ENCODE measurements at places on chromosomes 2 and 18.

DNA sequence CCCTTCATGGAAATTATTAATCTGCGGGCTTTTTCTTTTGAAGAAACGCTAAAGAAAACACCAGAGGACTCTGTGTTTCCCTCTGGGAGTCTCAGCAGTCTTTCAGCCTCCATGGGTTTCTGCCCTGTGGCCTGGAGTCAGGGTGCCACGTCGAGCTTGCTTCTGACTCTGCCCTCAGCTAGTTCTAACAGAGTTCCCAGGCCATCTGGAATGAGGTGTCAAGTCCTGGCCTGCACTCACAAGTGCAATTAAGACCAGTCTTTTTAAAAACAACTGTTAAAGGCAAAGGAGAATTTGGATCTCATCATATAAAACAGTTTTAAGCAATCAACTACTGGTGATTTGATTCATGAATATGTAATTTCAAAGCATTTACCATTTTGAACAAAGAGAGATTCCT lies 157.3 kb downstream of the RHBDD1 start:
- no peak for DNase-seq

DNA sequence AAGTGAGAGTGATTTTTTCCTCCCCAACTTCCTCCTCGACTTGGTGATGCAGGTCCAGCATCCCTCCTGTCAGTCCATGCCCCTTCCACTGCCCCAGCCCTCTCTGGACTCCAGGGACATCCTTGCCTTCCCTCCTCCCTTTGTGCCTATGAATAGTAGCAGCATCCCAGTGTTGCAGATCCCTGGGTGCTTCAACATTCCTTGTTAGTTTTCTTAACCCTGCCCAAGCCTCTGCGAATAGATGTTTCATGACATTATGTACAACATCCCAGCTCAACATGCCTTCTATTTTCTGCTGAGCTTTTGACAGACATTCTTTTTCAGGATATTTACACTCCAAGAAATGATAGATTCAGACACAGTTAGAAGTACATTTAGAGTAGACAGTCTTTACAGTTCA lies 35.3 kb upstream of the CCDC150 start:
- no peak for DNase-seq

DNA sequence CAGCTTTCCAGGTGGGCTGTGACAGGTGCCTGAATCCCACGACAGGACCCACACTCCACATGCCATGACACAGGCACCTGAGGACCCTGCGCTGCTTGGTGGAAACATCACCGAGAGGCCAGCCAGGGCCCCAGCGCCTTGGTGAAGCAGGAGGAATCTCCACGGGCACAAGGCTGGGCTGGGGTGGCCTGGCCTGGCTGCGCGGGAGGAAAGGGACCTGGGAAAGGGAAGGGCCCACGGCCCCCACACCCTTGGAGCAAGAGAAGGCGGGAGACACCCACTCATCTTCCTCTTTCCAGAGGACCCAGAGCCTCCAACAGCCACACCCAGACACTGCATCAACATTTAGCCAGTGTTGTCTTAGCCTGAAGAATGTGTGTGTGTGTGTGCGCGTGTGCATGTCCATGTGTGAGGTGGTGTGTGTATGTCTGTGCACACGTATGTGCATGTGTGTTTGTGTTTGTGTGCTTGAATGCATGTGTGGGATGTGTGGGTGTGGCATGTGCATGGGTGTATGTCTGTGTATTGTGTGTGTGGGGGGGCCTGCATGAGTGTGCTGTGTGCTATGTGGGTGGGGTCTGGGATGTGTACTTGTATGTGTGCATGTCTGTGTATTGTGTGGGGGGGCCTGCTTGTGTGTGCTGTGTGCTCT lies 6.3 kb upstream of the OTOS start:
- no peak for DNase-seq

DNA sequence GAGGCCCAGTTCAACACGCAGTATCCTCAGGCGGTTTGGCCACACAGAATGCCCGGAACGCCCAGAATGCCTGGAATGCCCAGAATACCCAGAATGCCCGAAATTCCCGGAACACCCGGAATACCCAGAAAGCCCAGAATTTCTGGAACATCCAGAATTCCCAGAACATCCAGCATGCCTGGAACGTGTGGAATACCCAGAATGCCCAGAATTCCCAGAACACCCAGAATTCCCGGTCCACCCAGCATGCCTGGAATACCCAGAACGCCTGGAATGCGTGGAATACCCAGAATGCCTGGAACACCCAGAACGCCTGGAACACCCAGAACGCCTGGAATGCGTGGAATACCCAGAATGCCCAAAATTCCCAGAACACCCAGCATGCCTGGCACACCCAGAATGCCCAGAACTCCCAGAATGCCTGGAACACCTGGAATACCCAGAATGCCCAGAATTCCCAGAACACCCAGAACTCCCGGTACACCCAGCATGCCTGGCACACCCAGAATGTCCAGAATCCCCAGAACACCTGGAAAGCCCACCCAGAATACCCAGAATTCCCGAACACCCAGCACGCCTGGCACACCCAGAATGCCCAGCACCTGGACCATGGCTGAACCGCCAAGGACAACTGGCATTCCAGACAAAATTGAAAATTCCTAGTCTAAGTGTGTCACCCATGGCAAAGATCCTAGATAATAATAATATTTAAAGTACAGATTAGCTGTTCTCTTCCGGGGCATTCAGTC lies 487.4 kb upstream of the SALL3 start:
- DNase-seq: no peak

GRCh38 chr2:127193967-127194280 lies 26.2 kb downstream of the CYP27C1 start:
- DNase-seq: no peak

DNA sequence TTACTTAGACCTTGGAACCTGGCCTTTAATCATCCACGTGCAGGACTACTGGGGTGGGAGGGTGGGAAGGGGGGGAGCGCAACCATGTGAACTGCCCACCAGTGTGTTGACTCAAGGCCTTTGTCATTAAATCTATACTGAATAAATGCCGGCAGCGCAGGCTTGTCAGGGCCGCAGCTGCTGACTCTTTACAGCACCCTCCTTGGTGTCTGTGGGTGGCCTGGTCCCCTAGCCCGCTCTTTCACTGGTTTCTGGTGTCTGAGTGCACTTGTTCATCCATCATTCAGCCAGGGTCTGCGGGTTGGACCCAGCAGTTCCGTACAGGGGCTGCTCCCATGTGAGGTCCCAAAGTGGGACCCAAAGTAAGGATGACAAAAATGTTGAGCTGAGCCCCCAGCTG lies 11.5 kb downstream of the MAP3K2 start:
- DNase-seq: no peak

- no peak for DNase-seq
Observed at GRCh38 chr2:227504700-227505099, 32.7 kb downstream of the AGFG1 start.

DNA sequence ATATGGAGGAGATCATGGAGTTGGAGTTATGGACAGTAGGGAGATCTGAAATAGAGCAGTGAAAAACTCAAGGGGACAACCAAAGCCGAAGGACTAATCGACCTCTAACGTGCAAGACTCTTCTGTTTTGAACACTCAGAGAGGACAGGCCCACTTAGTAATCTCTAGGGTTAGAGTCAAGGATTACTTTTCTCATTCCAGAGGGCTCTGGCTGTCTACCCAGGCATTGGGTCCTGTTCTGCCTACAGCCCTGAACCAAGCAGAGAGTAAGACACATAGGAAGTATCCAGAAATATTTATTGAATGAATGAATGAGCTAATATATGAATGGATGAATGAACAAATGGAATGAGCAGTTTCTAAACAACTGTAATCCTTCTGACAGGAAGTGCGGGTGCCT lies 50.3 kb upstream of the PKDCC start:
- DNase-seq: no peak

- DNase-seq: no peak
Observed at GRCh38 chr2:147109291-147109690, 735.5 kb upstream of the ACVR2A start.

DNA sequence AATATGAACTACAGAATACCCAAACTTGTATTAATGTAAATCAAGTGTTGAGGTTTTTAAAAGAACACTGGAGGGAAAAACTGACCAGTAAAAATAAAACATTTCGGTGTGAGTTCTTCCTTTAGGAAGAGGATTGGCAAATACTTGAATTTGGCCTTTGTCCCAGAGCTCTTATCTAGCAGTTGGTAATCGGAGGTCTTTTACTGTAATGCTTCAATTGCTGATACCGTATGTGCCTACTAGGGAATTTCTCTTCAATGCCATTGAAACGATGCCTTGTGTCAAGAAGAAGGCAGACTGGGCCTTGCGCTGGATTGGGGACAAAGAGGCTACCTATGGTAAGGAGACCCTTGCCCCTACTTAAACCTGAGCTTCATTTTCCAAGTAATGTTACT lies 4.1 kb downstream of the RRM2 start:
- no peak for DNase-seq

DNA sequence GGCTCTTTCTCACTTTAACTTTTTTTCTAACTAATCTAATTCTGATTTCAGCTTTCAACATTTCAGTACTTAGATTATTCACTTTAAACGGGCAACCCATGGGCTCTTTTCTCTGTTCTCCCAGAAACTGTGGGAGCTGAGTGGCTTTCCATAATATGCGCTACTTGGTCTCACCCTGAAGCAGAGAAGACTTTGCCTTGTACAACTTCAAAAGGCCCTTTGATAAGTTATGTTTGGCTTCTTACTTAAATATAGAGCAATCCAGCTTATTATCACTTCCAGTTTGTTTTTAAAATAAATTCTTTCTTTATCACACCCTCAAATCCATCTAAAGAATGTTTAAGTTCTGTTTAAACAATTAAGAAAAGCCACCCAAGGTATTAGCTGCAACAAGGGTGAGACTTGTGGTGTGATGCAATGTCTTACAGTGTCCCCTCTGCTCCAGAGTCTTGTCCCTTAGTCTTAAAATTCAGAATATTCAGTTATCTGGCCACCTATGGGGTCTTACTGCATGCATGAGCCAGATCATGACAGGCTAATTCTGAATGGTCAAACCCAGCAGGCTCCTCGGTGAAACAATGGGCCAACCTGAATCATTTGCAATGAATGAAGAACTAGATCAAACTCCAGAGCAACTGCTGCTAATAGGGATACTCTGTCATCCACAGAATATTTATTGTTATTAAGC lies 38.8 kb downstream of the GCG start:
- DNase-seq: no peak

- DNase-seq: no peak
Observed at GRCh38 chr2:173666171-173666888, 298.8 kb downstream of the SP3 start.

GRCh38 chr18:48228301-48228715 lies 180.9 kb downstream of the ZBTB7C start:
- DNase-seq: no peak

DNA sequence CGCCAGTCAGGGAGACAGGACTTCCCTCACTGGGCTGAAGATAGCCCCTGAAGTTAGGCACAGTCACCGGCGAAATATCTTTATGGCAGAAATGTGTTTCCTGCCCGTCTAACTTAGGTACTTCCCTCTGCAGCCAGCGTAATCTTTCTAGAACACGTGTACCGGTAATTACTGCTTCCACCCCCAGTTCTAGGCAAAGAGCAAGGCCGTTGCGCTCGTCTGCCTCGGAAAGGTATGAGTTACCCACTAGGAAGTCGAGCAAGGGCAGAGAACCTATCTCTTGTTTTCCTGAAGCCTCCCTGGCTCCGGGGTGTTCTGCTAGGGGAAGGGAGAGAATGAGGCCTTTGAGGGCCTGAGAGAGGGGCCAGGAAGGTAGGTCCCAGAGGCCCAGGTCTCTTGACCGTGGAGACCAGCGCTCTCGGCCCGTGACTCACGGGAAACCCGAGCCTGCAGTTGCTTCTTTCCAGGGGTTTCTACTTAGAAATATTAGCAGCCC lies 70.0 kb downstream of the TWSG1 start:
- no peak for DNase-seq

Measured in C1 segment of cervical spinal cord (tissue), 14 donors.